ENCODE measurements at places on chromosomes 1 and 21.

- no peak for DNase-seq
Observed at GRCh38 chr1:9732123-9732971, 80.8 kb downstream of the PIK3CD start.

DNA sequence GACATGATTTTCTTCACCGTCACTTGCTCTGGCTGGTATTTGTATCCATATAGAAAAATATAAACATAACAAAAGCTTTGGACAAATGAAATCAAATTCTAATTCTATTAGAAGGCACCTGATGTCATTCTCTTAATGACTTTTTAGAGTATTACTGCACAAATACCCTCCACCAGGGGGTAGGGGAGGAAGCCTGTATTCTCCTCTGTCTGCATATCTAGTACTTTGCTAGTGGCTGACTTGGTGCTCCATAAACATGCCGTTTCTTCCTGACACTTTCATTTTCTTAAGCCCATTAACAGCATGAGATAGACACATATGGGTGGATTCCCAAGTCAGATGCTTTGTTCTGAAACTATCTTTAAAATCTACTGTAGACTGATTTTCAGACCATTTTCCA is 20.6 kb upstream of the KCNJ15 start:
- DNase-seq = no peak

- DNase-seq = no peak
Observed at GRCh38 chr1:76581712-76582111, 285.6 kb upstream of the ST6GALNAC5 start.

DNA sequence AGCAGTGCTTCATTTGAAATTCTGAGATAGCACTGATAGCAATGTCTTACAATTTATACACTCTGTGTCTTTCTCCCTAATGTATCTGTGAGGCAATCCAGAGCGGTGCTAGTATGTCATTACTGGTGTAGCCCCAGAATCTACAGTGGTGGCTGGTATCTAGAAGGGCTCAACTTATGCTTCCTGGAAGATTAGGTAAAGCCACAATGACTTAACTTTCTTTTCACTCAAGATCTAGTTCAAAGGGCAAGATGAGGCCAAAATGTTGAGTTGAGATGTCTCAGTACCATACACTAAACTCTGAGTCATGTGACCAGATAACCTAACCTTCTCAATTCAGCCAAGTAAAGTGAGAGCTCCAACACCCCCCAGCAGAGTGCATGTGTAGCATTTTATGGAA is 77.5 kb downstream of the PAPPA2 start:
- DNase-seq = no peak

DNA sequence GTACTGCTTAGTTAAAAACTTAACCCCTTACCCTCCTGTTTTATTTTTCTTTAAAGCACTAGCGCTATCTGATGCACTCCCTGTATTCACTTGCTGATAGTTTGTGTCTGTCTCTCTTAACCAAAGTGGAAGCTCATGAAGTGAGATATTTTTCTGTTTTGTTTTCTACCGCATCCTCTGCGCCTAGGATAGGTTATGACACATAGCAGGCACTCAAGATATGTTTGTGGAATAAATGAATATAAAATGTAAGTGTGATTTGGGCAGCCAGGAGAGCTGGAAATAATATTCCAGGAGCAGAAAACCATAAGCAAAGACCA is 49.0 kb upstream of the MRPS6 start:
- DNase-seq = no peak

GRCh38 chr21:37829447-37829846 is 86.8 kb downstream of the KCNJ6 start:
- no peak for DNase-seq

DNA sequence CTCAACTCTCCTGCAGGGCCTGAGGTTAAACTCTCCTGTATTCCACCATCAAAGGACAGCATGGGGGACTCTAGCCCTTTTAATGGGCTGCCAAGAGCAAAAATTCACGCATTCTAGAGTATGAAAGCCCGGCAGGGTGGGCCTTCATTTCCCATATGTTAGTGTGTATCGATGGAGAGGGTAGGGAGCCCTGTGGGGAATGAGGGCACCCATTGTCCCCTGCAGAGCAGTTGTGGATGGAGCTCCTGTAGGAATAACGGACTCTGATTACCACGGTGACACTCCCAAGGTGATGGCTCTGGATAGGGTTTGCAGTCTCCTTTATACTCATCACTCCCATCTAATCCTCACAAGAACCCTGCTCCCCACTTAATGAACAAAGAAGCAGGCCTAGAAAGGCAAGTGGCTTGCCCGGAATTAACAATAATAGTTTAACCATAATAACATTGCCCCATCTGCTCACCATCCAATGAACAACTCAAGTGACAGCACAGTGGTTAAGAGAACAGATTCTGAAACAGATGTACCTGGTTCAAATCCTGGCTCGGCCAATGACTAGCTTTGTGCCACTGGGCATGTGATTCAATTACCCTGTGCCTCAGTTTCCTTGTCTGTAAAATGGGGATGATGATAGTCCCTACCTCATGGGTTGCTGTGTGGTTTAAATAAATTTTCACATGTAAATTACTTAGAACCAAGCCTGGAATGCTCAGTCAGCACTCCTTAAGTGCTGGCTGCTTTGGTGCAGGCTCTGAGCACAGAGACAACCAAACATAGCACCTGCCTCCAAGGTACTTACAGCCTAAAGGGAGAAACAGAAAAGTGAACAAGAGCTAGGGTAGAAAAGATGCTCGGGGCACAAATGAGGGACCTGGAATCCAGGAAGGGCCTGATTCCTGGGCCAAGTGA is 29.0 kb downstream of the HIVEP3 start:
- DNase-seq = no peak

DNA sequence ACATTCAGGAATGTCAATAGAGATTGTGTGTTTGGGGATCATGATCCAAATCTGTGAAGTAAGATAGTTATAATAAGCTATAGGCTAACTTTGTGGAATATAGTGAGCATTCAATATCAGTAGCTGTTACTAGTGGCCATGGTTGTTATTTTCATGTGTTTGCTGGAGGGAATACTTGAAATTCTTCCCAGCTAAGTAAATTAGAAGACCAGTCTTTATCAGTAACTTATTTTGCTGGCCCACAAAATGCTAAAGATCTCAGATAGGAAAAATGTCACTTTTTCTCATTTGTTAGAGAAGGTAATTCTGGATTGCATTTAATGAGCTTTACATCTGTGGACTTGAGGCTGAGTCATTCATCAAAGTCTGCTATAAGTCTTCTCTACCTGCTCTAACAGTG is 156.1 kb upstream of the LRRC7 start:
- no peak for DNase-seq

DNA sequence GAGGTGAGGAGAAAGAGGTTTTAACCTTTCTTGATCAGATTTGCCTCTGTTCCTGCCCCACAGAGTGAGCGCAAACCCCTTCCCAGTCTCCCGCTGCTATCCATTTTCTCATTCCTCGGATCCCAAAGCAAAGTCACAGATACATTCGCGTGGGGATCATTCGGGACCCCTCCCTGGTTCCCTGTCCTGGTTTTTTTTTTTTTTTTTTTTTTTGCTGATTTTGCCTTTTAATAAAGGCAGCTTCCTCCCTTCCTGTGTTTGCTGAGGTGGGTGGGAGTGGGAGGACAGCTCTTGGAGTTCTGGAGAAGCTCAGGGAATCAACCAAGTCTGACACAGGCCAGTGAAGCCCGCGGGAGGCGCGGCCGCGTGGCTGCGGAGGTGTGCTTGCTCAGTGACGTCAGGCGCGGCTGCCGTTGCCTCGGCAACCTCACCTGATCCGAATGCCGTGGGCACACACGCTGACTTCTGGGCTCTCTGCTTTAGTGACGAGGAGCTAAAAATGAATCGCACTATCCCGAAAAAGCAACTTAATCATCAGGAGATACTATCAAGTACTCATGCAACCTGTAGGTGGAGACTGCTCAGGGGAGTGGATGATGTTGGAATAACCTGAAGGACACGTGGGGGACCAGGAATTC is 106.4 kb downstream of the TBX19 start:
- peak; percentile 51 for DNase-seq

DNA sequence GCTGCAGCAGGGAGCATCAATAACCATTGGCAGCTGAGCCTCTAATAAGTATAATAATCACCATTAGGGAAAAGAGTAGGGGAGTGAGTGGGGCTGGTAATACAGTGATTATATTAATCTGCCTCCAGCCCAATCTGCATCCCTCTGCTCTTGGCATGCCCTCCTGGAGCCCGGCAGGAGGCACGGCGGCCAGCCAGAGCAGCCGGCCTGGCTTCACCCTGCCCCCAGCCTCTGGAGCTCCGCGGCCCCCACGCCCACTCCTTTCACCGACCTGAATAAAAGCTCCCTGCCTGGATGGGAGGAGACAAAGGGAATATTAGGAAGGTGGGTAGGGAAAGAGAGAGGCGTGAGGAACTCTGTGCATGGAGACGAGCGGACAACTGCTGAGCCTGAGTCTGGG is 28.3 kb downstream of the OPTC start:
- DNase-seq = no peak

- no peak for DNase-seq
Observed at GRCh38 chr1:183126528-183126927, 59.5 kb upstream of the LAMC2 start.

GRCh38 chr1:11198851-11199594 is 9.9 kb downstream of the ANGPTL7 start:
- DNase-seq = no peak

DNA sequence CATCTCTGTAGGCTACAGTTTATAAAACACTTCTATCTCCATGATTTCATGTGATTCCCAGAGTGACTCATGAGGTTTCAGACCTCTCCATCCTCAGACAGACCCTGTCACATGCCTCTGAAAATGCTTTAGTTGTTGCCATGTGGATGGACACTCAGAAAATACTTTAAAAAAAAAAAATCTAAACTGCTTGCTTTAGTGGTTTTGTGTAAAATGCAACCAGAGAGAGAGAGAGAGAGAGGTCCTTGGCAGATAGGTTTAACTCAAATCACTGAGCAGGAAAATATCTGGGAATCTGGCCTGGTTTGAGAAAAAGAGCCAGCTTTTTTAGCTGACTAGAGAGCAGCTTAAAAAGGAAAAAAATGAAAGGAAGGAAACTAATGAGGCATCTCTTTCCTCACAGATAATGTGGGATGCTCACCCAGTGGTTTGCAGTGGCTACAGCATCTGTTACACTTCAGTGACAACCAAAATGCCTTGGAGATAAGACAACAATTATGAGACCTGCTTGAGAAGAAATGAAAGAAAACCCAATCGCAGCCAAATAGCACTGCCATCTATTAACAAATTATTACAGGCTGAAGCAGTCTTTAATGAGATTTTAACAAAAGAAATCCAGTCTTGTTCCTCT is 54.6 kb upstream of the SYT14 start:
- no peak for DNase-seq

GRCh38 chr1:25031966-25032667 is 102.0 kb upstream of the RUNX3 start:
- no peak for DNase-seq

GRCh38 chr1:207497941-207498340 is 2.0 kb downstream of the CR1 start:
- DNase-seq = no peak

- DNase-seq = no peak
Observed at GRCh38 chr1:176789571-176790090, 326.7 kb downstream of the PAPPA2 start.

Measured in renal cortex interstitium (tissue), 15 donors.